CMK (cell line): ENCODE measurements at places on chromosomes 5 and 9.

GRCh38 chr5:82794876-82795275, 282.3 kb downstream of the TMEM167A start:
- no peak for DNase-seq

DNA sequence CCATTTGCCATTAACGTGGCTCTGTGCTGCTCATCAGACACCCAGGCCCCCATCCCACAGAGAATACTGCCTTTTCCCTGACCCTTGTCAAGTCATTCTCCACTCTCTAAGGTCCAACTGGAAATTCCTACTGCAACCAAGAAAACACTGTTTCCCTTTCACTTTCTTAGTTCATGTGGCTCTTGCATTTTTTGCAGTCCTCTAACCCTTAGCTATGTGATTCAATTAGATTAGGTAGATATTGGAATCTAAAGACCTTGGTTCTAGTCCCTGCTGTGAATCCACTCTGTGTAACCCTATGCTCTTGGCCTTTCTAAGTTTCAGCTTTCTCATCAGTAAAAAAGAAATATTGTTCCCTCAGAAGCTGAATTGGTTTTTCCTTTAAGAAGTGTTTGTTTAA, 649.4 kb downstream of the CCDC171 start:
- DNase-seq: no peak

GRCh38 chr5:28066856-28067255, 1028.5 kb upstream of the CDH9 start:
- DNase-seq: no peak

DNA sequence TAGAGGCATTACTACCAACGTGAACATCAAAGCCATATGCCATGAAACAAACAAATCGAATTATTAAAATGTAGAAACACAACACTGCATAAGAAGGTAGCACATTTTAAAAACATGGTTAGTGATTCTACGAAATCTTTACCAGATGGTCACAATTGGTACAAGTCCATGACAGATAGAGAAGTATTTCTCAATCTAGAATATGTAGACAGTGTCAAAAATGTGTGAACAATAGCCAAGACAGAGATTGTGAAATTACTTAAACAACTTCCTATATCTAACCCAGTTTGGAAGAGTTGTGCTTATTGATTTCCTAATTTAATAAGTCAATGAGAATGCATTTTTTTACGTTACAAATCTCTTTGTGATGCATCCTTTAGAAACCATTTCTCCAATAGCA, 1121.6 kb downstream of the MAT2B start:
- no peak for DNase-seq

DNA sequence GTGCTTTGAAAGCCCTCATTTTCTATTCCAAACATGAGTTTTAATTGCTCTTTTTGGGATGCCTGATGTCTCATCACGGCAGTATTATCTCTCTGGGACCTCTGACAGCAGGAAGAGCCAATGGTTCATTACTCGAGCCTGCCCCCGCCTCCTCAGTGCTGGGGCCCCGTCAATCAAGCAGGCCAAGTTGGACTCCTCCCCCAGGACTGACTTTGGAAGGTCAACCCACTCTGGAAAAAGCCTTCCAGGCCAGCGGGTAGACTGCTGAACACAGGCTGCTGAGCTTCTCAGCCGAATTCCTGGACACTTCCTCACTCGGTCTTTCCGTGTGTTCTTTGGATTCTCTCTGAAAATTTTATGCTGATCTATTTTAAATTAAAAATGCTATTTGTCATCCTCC, 9.5 kb upstream of the BARHL1 start:
- no peak for DNase-seq

GRCh38 chr9:34592895-34593601, 3.5 kb upstream of the CNTFR start:
- no peak for DNase-seq

GRCh38 chr5:40150896-40151295, 528.8 kb upstream of the PTGER4 start:
- no peak for DNase-seq

GRCh38 chr5:3011764-3012017, 260.2 kb upstream of the IRX2 start:
- no peak for DNase-seq

DNA sequence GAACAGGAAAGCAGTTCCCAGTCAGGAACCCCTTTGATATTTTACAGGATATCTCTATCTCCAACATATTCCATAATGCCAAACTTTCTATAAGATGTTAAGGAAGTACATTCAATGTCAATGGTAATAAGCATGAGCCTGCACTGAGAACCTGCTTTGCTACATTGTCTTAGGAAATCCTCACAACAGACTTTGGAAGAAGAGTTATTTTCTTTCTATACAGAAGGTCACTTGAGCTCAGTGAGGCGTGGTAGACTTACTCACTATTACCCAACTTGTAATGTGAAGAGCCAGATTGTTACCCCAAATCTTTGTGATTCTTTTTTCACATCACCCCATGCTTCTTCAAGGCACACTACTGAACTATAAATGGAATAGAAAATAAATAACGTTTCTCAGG, 435.9 kb downstream of the DNAH5 start:
- no peak for DNase-seq

DNA sequence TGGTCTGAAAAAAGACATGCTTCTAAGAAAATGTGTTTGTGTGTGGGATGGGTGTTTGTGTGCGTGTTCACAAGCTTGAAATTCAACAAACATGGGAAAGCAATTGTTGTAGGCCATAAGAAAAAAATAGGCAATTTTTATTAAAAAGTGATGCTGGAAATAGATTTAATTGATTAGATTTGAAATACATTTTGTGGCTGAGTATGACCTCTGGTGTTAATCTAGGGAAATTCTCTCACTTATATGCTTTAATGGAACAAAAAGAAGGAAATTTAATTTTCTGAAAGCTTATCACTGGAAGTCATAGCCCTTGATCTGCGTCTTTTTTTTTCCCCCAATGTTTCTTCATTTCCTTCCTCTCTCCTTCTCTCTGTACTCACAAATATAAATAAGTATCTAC, 3.5 kb upstream of the KCNN2 start:
- no peak for DNase-seq

- no peak for DNase-seq
Observed at GRCh38 chr5:125484742-125485641, 738.6 kb upstream of the ZNF608 start.

DNA sequence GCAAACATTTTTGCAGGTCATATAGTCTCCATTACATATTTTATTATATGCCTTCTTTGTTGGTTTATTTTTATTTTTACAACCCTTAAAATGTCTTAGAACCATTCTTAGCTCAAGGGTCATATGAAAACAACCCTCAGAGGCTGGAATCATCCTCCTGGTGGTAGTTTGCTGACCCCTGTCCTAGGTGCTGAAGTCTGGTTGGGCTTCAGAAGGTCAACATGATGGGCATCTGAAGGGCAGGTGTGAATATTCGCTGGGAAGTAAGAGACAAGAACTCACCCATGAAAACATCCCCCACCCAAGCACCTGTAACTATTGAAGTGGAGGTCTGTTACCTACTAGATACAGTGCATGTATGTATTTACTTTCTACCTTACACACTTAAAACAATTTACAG, 75.4 kb downstream of the OSMR start:
- no peak for DNase-seq

DNA sequence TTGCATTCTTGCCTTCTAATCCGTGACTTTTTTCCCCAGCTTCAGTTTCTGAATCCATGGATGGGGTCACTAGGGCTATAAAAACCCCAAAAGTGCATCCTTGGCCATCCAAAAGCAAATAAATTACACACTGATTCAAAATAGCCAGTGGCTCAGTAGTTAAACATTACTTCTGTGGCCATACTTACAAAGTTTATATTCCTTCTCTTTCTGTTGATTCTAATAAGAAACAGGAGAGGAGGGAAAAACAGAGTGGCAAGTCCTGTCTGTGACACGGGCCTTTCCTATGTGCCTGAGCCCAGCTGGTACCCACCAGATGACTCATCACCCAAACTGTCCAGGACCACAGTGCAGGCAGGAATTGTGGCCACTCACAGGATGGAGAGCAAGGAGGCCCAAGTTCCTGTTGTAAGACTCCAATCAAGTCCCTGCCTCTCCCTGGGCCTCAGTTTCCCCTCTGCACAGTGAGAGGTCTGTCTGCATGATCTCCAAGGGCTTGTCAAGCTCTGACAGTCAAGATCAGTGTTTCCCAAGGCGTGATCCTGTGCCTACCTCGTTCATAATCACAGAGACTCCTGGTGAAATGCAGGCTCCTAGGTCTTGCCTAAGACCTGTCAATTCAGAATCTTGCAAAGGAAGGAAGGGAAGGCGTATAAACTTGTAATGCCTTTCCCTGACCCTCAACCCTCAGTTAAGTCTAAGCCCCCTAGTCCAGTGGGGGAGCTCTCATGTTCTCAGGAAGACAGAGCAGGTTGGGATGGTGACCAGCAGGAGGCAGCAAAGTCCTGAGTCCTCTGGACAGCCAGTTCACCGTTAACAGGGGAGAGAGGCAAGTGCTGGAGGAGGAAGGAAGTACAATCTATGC, 29.5 kb downstream of the TNIP1 start:
- peak; percentile 66 for DNase-seq

GRCh38 chr5:179295778-179296149, 49.5 kb downstream of the ADAMTS2 start:
- no peak for DNase-seq

DNA sequence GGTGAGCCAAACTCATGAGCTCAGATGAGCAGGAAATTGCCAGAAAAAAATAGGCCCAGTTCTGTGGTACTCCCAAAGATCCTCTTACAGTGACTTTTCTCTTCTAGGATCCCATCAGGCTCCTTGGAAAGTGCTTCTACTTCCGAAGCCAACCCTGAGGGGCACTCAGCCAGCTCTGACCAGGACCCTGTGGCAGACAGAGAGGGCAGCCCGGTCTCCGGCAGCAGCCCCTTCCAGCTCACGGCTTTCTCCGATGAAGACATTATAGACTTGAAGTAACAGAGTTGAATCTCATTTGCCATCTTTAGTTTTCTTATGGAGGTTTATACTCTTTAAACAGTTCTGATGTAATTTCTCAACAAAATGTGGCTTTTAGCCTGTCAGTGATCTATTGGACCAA, 4.0 kb upstream of the SLC2A8 start:
- no peak for DNase-seq

DNA sequence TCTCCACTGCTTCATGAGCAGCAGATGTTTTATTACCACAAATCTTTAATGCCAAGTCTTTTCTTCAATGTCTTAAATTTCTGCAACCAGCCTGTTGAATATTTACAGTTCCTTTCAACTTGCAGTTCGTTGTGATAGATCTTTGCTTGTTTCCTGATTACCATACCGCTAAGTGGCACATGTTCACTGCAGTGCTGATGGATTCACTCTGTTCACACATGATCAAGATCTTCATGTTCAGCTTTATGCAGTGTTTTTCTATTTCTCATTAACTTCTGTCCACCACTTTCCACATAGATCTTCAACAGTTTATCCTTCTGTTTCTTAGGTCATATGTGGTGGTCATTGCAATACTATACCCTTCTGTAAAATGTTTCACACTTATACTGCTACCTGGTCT, 280.6 kb downstream of the EPB41L4A start:
- DNase-seq: no peak

- peak; percentile 85 for DNase-seq
Observed at GRCh38 chr9:122857815-122858214, 29.4 kb upstream of the PDCL start.

DNA sequence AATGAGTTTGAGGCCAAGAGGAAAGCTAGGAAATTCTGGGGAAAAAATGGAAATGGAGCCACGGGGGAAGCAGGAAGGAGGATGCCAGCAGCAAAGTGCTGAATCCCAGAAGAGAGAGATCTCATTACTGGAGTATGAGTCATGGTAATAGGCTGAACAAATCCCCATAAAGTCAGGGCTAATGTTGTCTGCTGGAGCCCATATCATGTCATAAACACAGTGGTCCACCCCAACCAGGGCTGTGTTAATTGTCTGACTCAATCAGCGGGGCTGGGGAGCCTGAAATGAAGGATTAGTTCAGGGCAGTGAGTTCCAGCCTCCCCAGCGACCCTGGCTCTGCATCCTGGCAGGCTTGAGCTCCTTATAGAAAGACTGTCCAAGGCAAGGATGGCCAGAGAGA, 68.8 kb downstream of the TLR4 start:
- DNase-seq: no peak

GRCh38 chr5:174309131-174309795, 263.8 kb downstream of the NSG2 start:
- no peak for DNase-seq

- DNase-seq: no peak
Observed at GRCh38 chr9:21415493-21416267, 6.8 kb downstream of the IFNA8 start.

DNA sequence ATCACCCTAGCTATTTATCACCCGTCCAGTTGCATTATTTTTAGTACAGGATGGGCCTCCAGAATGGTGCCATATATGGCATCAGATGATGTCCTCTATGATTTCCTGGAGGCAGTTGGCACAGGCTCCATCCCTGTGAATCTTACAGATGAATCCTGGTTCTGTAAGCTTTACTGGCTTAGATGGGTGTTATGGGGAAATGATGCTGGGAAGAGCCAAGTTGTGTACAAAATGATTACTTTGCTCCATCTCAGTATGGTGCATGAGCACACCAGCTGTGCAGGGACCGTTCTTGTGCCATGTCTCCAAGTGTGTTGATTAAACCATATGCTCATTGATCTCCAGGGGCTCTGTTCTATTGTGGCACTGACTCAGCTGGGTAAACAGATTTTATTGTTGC, 755.7 kb downstream of the TLR4 start:
- no peak for DNase-seq

DNA sequence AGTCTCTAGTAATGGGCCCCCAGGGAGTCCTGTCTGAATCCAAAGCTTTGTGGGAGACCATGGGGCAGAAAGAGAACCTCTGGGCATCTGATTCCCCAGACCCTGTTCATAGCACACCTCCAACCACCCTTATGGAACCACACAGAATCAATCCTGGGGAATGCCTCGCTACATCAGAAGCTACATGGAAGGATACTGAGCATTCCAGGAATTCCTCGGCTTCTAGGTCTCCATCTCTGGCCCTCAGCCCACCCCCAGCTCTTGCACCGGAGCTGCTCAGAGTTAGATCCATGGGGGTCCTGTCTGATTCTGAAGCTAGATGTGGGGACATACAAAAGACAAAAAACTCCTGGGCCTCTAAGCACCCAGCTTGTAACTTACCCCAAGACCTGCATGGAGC, 28.4 kb downstream of the VCP start:
- no peak for DNase-seq

DNA sequence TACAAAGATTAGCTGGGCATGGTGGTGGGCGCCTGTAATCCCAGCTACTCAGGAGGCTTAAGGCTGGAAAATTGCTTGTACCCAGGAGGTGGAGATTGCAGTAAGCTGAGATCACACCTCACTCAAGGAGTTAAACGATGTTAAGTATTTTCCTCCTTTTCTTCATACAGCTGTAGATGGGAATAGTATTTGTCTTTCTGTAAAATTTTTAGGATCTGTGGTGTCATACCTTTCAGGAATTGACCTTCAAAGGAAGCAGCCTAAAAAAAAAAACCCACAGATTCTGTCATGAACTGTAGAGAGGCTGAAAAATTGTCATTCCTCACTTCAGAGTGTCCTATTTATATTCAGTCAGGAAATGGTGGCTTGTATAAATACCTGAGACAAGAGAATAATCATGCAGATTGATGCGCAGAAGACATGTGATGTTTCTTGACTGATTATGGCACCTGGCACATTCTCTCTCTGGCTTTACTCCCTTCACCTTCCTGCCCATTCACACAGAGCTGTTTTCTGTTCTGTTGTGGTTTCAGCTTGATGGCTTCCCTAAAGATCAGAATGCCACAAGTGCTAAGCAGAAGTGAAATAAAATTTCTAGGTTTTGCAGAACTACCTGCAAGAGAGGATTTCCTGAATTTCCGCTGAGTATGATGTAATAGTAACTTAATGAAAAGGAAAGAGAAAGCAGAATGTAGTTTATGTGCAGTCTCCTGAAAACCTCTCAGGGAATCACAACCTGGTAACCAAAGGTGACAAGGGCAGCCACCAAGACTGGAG, 3.8 kb downstream of the IFNA1 start:
- DNase-seq: no peak
